ENCODE measurements at places on chromosomes 4 and X.

DNA sequence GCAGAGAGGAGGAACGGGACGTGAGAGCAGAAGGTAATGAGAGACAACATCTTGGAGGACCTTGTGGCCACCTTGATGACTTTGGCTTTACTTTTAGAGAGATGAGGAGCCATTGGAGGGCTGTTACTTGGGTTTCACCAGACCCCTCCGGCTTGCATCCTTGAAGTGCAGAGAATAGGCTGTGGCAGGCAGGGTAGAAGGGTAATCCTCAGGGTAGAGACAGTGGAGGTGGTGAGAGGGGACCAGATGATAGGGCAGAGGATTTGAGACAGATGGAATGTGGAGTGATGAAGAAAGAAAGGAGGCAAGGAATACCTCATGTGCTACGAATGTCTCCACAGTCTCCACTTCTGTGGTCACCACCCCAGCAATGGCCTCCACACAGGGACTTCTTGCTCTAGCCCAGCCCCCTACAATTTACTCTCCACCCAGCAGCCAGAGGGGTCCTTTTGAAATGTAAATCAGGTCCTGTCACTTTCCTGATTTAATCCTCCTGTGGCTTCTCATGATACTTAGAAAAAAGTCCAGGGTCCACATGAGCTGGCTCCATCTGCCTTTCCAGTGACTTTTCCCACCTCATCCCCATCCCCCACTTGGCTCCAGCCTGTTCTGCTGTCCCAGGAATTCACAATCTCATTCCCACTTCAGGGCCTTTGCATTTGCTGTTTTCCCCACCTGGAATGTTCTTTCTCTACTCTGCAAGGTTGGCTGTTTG, 115.0 kb downstream of the PJA1 start:
- no peak for DNase-seq

DNA sequence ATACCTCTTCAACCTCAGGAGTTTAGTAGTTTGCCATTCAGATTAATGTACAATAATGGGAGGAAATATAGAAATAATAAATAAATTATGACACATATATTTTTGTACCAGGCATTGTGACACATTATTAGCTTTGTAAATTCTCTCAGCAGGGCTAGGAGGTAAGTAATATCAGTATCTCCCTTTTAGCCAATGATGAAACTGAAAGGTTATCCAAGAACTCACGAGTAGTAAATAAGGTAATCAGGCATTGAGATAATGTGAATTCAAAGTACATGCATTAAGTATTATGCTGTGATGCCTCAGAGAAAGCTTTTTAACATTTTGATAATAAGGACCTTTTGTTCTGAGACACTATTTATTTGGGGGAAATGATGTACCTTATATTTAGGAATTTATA, 5.3 kb upstream of the ARAP2 start:
- no peak for DNase-seq

DNA sequence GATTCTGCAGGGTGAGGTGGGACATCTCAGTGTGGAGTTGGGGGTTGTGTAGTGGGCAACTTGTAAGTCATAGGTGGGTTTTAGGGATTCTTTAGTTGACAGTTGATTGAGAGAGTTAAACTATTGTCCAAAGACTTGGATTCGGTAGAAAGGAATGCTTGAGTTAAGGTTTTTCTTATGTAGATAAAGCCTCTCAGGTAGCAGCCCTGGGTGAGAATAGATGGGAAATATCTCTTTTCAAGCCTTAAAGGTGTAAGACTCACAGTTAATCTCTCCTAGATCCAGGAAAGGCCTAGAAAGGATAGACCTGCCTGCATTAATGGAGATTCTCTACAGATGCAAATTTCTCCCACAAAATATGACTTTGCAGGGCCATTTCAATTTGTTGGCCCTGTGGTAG, 108.4 kb downstream of the ARSJ start:
- no peak for DNase-seq

GRCh38 chrX:130628516-130628915, 226.7 kb downstream of the RBMX2 start:
- DNase-seq: no peak

DNA sequence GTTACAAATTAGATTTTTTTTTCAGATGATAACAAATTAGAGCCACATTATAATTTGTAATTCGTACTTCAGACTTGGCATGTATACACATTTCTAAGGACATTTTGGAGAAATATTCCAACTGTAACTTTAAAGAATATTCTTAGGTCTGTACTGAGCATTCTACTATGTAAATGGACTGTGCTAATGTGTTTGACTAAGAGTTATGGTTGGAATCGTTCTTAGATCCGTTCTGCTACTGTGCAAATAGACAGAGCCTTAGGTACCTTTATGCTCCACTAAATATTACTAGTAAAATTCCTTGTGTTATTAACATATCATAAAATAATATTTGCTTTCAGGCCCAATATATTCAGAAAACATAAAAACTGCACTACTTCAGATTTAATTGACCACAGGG, 1180.0 kb upstream of the TENM3 start:
- DNase-seq: no peak

Data from cortex of kidney (tissue), 1 donor.